CD4-positive, alpha-beta T cell treated with Interleukin-17A for 4 hours (primary cell): ENCODE measurements at places on chromosomes 13 and 19.

DNA sequence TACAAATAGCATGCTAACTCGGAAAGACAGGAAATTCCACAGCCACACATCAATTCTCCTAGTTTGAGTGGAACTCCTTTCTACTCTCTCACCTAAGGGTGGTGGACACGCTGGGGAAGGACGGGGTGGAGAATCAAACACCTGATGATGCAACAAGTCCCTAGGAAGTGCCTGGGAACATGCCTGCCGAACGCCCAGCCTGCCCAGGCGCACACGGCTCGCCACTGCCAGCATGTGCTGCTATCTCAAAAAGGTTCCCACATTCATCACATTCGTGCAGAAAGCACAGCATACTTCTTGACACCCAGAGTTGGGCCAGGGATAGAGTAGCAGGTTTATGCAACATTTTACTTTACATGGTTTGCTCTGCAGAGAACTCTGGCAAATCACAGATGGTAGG lies 164.6 kb downstream of the ABCC4 start:
- DNase-seq, result no peak

GRCh38 chr13:24693862-24694471 lies 13.8 kb downstream of the ATP12A start:
- peak; percentile 50 for DNase-seq

DNA sequence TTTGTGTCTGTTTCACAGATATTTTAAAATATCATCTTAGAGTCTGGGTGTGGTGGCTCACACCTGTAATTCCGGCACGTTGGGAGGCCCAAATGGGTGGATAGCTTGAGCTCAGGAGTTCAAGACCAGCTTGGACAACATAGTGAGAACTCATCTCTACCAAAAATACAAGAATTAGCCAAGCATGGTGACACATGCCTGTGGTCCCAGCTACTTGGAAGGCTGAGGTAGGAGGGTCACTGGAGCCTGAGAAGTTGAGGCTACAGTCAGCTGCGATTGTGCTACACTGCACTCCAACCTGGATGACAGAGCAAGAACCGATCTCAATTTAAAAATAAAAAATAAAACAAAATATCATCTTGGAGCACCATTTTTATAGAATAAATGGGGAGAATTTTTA lies 1247.6 kb upstream of the MIR17HG start:
- DNase-seq, result no peak

DNA sequence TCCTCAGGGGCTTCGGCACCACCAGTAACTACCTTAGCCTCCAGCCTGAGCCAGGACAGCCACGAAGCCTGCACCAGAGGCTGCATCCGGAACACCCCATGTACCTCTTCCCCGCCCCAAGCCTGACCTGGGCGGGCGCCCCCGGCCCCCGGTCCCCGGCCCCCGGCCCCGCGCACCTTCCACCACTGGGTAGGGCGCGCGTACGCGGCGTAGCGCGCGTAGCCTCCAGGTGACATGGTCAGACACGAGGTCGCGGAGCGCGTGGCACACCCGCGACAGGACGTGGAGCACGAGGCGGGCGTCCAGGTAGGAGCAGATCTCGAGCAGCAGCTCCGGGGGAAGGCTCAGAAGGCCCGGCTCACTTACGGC lies 450 bp downstream of the FBXW9 start:
- peak; percentile 13 for DNase-seq

- DNase-seq, result no peak
Measured at GRCh38 chr19:14377883-14378328, 3.3 kb upstream of the ADGRE5 start.

DNA sequence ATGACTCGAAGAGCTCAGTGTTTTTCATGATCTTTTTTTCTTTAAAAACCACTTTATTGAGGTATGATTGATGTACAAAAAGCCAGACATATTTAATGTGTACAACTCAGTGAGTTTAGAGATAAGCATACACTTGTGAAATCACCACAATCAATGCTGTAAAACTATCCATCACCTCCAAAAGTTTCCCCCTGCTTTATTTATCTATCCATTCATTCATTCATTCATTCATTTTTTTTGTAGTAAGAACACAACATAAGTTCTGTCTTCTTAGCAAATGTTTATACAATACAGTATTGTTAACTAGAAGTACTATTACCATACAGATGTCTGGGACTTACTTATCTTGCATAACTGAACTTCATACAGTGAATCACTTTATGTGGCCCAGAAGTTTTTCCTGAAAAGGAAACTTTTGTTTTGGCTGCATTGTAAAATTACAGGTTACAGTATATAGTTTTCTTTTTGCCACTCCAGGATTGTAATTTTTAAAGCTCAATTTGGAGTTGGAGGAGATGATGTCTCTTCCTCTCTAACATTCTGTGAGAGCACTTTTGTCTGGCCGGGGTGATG lies 6.7 kb downstream of the RAP2A start:
- no peak for DNase-seq

GRCh38 chr13:112545856-112546255 lies 42.1 kb downstream of the TUBGCP3 start:
- no peak for DNase-seq

GRCh38 chr13:43596006-43596405 lies 190.8 kb downstream of the ENOX1 start:
- no peak for DNase-seq

- no peak for DNase-seq
Measured at GRCh38 chr13:29483211-29483610, 112.3 kb downstream of the SLC7A1 start.

DNA sequence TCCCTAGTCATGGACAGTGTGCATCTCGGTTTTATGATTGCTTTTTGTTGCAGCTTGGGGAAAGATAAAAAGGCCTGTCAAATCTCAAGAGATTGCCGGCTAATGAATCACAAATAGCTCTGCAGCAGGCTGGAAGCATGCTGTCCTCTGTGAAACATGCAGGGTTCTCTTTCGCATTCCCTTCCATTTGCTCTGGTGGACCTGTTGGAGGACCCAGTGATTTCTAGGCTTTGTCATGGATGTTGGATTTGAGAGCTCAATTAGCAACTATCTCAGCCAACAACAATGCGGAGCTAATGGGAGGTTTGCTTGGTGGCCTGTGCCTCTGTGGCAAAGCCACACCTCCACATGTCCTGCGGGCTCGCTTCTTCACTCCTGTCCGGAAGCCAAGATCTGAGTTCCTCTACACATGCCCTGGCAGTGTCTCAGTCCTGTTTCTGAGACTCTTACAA lies 418.1 kb upstream of the ARGLU1 start:
- DNase-seq, result no peak

DNA sequence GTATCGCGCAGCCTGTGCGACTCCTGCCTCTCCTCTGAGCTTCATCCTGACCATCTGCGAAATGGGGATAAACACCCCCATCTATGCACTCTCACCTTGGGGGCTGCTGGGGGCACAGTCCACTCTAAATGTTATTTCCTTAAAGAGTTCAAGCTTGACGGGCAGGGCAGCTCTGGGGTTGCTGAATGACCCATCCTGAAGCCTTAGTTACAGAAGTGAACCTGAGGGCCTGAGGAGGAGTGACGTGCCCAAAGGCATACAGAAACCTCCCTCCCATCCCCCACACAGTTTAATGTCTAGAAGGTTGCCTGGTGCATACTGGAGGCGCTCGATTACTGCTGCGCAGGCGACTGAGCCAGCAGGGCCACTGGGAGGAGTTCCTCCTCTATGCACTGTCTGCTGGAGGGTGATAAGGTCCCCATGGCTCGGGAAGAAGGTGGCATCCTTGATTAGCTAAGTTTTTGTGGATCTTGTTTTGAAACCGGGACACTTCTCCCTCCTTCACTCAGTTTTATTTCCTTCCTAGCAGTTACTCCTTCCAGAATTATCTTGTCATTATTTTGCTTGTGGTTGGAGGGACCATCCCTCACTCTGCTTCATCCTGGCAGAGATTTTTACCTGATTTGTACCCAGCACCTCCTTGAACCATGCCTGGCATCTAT lies 572 bp upstream of the FKBP8 start:
- DNase-seq, result peak; percentile 85

GRCh38 chr13:33353646-33354045 lies 68.1 kb upstream of the STARD13 start:
- DNase-seq, result no peak
